Stimulated activated CD8-positive, alpha-beta memory T cell treated with anti-CD3 and anti-CD28 coated beads, Interleukin-4, amount 100 ng/mL, for 4 hours (primary cell): ENCODE measurements at places on chromosomes 1 and 21.

DNA sequence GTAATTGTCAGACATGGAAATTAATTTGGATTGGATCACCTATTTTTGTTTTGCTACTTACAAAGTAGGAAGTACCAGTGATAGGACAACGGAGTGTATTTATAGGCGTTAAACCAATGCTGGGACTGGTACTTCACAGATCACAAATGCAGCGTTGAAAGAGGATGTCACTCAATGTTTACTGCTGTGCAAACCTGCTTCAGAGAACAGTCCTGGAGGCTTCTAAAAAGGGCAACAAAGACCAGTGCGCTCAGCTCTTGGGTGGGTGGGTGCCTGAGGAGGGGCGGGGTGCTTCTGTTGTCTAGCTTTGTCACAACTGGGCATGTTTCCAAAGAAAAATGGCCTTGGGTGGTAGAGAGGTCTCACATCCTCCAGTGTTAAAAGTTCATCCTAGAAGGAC is 2.1 kb downstream of the C1orf21 start:
- DNase-seq, result no peak

DNA sequence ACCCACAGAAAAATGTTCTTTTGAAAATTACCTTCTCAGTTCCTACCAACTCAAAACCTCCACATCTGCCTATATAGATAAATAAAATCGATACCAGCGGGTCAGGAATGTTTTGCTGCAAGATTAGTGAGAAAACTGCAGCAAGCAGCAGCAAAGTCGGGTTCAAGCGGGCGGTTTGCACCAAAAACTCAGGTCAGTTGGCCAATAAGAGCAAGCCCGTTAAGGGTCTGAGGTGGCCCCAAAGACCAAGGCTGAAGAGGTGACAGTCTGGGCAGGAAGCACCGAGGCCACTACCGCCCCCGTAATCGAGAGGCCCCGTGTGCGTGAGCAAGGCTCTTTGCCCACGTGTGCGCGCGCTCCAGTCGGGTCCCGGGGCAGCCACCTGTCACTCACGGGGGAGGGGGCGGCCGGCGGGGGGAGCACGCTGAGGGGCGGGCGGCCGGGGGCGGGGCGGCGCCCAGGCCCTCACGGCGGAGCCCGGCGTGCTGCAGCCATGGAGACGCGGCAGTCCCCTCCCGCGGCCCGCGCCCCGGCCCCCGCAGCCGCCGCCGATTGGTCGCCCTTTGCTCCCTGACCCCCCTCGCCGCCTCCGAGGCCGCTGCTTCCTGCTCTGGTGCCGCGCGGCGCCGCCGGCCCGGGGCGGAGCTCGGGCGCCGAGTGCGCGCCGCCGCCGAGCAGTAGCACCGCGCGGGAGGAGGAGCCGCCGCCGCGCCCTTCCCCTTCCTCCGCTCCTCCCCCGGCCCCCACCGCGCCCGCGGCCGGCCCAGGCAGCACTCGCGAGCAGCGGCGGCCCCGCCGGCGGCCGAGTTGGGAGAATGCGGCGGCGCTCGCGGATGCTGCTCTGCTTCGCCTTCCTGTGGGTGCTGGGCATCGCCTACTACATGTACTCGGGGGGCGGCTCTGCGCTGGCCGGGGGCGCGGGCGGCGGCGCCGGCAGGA is at the start of gene GALNT2:
Gene GALNT2 (plus strand): TSS at position 773 of the 939 bp plus-strand sequence. CDS start 43 bp downstream, at position 816.
- DNase-seq, result peak; percentile 62

- no peak for DNase-seq
Measured at GRCh38 chr1:207025146-207025880, 7.2 kb downstream of the C1orf116 start.

DNA sequence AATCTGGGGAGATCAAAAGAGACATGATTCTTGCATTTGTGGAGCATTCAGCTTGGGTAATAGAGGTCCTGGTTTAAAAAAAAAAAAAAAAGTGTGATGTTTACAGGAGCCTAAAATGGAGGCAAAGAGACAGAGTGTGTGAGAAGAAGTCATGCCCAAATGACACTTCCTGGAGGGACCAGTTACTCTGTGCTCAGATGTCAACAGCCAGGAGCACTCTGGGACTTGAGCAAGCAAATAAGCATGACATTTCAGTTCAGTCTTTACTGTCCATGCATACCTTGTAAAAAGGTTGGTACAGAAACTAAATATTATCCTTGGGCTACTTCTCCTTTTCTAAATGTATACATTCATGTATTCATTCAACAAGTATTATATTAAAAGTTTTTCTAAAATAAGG is 25.2 kb upstream of the ADGRL2 start:
- DNase-seq, result no peak

- no peak for DNase-seq
Measured at GRCh38 chr1:244011786-244012185, 39.3 kb upstream of the ZBTB18 start.

- no peak for DNase-seq
Measured at GRCh38 chr1:109027841-109028240, 14.1 kb downstream of the WDR47 start.

- no peak for DNase-seq
Measured at GRCh38 chr1:29310616-29311180, 74.4 kb downstream of the PTPRU start.

DNA sequence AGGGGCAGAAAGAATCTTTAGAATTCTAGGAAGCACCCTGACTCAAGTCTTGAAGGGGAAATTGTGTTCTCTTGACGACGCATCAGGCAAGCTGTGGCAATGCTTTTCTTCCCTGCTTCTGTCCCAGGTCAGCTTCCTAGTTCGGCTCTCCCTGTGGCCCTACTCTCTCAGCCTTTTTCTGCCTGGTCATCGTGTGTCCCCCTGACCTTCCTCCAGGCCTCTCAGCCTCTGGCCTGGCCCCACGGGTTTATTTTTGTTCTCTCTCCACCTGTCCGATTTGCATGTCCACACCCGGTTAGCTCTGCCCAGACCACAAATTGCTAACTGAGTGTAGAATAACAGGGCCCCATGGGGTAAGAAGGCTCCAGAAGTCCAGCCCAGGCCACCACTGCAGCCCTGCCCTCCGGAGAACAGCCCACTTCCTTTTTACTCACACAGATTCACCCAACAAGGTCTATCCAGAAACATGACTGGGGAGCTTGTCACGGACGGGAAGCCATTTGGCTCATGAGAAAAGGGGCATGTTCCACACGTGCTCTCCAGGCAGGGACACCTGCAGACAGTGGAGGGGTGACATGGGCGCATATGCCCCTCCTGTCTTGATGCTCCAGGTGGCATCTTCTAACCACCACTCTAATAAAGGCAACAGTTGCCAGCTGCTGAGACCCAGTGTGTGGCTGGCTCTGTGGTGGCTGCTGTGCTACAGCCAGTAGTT is 9.8 kb downstream of the KCNN3 start:
- no peak for DNase-seq

DNA sequence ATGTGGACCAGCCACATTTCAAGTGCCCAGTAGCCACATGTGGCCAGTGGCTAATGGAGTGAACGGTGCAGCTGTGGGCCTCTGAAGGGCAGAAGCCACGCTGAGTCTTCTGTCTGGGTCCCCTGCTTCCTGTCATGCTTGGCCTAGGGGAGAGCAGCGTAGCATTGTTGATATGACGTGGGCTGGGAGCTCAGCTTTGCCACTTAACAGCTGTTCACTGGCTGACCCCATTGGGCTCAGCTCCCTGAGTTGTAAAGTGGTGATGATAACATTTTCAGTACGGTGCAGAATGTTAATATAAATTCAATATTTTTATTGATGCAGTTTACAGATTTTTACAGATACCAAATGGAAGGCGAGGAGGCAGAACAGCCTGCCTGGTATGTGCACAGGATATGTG is 4.5 kb downstream of the PODN start:
- no peak for DNase-seq

DNA sequence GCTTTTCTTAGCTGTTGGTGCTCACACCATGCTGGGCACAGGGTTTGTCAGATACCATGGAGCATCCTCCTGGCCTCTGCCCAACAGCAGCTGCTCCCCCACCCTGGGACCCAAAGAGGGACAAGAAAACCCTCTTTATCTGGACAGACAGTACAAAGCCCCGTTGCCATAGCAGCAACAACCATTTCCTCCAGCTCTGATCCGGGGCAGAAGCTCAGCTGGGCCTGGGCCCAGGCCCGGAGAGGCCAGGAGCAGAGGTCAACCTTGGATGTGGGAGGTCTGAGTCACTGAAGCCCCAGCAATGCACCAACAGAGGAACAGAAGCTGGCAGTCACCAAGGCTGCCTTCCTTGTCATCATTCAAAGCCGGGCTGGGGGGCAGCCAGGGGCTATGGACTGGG is 228.4 kb upstream of the POU3F1 start:
- no peak for DNase-seq

DNA sequence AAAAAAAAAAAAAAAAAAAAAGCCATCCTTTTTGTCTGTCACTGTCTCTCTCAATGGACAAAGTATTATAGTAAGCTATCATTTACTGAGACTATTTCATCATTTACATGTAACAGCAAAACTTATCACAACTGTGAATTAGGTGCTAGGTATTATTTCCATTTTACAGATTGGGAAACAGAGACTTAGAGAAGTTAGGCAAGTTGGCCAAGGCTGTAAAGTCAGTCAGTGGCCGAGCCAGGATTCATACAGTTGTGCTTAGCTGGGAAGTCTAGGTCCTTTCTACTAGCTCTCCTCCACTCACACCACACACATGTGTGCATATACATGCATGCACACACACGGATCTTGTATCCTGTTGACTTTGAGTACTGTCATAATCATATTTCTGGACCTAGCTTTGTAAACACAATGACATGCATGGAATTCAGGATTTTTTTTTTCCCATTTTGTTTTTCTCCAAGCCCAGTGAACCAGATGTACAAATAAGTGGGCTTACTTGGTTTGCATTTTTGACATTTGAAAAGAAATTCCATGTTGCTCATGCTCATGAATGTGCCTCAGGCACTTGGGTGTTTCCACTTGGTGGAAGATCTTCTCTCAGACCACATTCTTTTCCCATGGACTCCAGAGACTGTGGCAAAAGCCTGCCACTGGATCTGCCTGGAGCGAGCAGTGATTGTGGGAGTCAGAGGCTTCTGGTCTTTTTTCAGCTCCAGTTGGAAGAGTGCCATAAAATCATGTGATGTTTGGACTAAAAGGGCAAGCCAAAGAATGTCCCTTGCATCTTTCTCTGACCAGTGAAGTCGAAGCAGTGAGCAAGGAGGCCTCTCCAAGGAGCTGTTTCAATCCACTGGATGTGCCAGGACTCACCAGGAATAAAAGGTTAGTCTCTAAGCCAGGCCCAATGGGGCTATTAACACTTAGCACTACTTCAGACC is 61.7 kb upstream of the DNAJC6 start:
- DNase-seq, result no peak

- DNase-seq, result no peak
Measured at GRCh38 chr1:71587961-71588360, 507.1 kb upstream of the ZRANB2 start.
